ENCODE measurements at places on chromosomes 13 and 19.

DNA sequence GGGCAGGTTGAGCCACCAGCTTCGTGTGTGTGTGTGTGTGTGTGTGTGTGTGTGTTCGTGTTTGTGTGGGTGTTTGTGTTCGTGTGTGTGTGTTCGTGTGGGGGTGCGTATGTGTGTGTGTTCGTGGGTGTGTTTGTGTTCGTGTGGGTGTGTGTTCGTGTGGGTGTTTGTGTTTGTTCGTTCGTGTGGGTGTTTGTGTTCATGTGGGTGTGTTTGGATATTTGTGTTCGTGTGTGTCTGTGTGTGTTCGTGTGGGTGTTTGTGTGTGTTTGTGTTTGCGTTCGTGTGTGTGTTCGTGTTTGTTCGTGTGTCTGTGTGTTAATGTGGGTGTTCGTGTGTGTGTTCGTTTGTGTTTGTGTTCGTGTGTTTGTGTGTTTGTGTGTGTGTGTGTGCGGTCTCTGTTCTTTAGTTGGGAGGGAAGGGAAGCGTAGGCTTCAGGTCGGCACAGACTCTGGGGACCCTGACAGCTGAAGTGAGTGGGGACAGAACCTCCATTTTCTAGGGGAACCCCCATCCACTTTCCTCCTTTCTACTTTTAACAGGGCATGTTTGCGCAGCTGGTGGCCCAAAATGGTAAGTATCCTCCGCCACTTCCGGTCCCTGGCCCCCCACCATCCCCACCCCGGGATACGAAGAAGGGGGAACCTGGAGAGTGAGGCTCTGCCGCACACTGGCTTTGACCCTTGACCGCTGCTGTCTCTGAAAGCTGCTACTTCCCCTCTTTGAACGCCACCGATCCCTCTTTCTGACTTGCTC, 1.6 kb downstream of the TNFSF9 start:
- no peak for DNase-seq

DNA sequence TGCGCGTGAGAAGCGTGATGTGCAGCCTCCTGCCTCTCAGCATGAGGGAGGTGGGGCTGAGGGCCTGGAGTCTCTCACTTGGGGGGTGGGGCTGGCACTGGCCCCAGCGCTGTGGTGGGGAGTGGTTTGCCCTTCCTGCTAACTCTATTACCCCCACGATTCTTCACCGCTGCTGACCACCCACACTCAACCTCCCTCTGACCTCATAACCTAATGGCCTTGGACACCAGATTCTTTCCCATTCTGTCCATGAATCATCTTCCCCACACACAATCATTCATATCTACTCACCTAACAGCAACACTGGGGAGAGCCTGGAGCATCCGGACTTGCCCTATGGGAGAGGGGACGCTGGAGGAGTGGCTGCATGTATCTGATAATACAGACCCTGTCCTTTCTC, 8.7 kb downstream of the CD177 start:
- peak; percentile 13 for DNase-seq

DNA sequence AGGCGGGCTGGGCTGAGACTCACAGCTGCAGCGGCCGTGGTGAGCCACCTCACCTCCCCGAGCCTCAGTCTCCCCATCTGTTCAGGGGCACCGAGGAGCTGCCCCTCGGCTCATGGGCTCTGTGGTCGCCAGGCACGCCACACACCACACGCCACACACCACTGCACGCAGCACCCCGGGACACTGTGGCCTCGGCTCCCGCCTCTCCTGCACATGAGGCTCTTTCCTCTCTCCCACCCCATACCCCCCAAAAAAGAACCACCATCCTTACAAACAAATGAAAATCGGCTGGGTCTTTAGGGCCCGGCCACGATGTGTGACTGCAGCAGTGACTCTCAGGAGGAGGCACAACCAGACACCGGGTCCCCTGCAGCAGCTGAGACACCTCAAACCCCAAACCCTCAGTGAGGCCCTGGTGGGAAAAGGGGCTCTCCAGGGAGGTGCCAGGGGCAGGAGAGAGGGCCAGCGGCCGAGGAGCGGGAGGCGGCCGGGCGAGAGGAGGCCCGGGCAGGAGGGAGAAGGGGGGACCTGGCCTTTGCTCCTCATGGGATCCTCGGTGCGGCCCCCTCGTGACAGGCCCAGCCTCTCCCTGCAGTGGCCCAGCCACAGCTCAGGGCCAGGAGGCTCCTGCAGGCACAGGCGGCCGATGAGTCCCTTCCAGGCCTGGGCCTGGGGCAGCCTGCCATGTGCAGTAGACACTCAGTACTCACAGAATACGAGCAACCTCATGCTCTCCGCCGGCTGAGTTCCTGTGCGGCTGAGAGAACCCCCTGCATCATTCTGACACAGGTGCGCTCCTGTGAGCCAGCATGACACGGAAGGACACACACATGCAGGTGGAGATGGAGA, 66.3 kb downstream of the RASA3 start:
- DNase-seq: no peak

DNA sequence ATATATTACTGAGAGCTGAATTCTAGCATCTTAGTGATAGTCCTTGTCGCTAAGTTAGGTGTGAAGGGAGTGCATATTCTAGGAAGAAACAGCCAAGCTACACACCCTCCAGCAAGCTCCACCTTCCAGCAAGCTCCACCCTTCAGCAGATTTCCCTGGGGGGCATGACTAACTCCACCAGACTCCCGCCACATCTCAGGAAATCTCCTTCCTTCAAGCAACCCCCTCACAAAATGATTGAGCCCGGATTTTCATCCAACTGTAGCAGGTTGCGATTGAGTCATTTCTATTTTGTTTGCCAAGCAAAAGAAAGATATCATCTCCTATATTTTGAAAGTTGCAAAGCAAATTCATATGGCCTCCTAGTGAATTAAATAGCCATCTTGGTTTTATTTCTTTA, 162.1 kb upstream of the TMTC4 start:
- peak; percentile 47 for DNase-seq

DNA sequence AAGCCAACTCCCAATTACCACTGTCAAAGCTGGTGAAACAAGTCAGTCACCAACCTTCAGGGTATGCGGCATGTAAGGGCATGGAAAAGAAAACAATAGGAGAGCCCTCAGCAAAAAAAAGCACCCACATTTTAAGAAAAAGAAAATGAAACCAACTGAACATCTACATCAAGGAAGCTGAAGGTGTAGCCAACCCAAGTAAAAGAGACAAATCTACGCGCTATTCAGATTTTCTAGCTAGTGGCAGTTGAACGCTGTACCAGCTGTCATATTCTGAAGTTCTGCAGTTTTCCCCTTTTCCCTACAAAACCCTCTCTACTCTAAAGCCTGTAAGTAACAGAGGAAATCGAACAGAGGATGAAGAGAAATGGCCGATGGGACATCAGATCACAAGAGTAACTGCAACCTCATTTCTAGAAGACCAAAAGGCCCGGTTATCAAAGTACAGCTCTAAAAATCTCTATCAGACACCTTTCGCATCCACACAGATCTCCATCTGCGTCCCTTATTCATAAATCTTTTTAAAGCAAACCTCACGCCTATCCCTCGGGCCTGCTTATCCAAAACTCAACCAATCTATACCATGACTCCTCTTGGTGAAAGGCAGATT, 1.4 kb downstream of the MYCBP2 start:
- peak; percentile 27 for DNase-seq

DNA sequence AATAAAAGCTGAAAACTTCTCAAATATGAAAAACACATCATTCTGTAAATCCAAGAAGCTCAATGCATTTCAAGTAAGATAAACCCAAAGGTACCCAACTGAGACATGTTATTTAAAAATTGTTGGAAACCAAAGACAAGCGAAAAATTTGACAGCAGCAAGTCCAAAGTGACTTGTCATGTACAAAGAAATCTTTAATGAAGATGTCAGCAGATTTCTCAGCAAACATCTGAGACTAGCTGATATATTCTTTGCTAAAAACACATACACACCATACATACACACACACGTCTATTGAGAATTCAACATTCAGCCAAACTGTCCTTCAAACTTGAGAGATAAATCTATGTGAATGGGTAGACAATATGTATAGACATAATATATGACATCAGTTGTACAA, 5.7 kb upstream of the ZNF222 start:
- DNase-seq: no peak

DNA sequence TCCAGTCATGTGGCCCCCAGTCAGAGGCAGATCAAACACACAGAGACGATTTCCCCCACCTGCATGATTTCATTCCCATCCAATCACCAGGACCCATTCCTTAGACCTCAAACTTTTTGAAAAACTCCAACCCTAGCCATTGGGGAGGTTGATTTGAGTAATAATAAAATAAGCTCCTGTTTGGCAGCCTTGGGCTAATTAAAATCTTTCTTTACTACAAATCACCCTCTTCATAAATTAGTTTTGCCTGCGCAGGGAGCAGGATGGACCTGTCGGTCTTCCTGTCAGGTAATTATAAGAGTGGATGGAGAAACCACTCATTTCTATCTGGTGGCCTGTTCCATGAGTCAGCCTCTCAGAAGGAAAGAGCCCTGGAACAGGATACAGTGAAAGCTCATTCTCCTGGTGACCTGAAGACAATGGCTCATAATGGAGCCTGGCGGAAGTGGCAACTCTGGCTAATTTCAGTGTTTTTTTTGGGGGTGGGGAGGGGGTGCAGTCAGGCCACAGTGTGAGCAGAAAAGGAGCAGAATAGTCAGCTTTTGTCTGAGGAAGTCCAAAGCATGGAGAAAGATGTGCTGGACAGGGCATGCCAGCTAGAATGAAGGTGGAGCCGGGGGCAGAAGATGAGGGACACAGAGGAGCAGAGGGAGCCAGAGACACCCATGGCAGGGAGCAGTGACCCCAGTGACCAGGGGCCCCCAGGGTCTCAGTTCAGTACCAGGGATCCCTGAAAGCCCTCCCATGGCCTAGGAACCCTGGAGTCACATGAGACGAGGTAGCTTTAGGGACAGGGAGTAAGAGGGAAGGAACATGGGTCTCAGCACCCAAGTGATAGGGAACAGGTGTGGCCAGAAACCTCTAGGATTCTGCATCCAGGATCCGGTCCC, 31.8 kb upstream of the PSG9 start:
- DNase-seq: no peak

GRCh38 chr19:57338877-57339276, 12.2 kb upstream of the ZNF304 start:
- peak; percentile 21 for DNase-seq

- DNase-seq: peak; percentile 30
Observed at GRCh38 chr19:47107953-47108746, 5.4 kb downstream of the ZC3H4 start.

DNA sequence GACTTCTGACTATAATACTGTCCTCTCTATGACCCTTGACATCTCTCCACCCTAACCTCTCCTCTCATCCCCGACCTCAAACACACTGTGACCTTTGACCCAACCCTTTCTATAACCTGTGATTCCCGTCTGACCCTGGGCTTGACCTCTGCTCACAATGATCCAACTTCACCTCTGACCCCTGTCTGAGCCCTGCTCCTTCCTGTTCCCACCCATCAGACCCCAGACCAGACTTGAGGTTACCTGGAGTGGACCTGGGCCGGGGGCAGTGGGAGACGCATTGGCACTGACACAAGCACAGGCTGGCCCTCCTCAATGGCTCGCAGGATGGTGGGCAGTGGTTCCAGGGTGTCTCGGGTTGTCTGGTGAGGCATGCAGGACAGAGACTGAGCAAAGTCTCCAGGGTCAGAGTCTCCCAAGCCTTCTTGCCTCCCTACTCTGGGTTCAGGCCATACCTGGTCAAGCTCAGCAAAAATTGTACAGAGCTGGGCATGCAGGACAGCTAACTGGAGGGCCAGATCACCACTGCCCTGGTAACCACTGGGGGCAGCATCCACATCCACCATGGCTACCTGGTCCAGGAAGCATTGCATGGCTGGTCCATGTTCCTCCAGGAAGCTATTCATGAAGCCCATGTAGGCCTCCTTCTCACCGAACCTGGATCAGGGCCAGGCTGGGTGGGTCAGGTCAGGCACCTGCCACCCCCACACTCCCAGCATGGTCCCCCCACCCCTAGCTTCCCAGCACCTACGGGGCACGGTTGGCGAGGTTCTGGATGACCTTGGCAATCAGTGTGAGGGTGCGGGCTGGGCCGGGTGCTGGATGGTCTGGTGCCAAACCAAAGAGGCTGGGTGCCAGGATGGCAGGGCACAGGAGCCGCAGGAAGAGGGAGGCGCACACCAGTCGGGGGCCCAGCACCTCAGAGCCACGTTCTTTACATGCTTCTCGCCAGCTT, 4.4 kb upstream of the WIZ start:
- DNase-seq: no peak

- DNase-seq: peak; percentile 95
Observed at GRCh38 chr13:86585835-86586234, 786.6 kb upstream of the SLITRK6 start.

Data from choroid plexus epithelial cell (primary cell).